ENCODE measurements at places on chromosomes 12 and 14.

GRCh38 chr14:31578792-31579501 lies 17.7 kb downstream of the NUBPL start:
- DNase-seq: no peak

DNA sequence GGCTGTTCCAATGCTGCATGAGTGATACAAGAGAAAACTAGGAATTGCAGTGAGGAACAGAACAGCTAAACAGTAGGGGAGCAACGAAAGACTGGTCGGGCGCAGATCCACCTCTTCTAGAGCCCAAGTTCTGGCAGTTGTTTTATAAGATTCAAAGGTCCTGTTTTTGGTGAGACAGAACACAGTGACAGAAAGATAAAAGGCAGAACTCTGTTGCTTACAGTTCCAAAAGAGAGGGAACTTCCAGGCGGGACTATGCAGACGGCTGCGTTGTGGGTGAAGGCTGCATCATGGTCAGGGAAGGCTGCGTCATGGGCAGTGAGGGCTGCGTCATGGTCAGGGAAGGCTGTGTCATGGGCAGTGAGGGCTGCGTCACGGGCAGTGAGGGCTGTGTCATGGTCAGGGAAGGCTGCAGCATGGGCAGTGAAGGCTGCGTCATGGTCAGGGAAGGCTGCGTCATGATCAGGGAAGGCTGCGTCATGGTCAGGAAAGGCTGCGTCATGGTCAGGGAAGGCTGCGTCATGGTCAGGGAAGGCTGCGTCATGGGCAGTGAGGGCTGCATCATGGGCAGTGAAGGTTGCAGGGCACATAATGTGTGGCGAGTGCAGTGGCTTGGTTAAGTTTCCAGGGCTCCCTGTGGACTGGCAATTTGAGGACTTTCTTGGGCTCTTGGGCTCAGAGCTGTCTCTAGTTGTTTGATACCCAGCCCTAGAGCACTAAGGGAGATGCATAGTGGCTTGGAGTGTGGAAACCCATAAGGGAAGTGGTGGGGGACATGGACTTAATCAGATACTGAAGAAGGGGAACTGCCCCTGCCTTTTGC lies 619.9 kb downstream of the AACS start:
- DNase-seq: no peak

DNA sequence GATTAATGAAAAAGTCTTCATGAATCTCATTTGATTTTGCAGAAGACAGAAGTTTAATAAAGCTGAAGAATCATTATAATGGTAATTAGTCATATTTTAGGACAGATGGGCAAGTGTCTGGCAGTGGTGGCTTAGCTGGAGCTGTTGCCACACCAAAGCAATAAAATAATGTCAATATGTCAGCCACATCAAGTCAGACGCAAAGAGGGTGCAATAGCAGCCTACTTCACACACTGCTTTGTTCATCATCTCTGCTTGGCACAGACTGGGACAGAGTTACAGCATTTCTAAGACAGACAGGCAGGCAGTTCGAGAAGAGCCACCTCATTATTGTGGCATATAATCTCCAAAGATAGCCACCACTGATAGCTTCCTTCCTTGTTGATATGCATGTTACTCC lies 16.9 kb upstream of the KRR1 start:
- peak; percentile 66 for DNase-seq

DNA sequence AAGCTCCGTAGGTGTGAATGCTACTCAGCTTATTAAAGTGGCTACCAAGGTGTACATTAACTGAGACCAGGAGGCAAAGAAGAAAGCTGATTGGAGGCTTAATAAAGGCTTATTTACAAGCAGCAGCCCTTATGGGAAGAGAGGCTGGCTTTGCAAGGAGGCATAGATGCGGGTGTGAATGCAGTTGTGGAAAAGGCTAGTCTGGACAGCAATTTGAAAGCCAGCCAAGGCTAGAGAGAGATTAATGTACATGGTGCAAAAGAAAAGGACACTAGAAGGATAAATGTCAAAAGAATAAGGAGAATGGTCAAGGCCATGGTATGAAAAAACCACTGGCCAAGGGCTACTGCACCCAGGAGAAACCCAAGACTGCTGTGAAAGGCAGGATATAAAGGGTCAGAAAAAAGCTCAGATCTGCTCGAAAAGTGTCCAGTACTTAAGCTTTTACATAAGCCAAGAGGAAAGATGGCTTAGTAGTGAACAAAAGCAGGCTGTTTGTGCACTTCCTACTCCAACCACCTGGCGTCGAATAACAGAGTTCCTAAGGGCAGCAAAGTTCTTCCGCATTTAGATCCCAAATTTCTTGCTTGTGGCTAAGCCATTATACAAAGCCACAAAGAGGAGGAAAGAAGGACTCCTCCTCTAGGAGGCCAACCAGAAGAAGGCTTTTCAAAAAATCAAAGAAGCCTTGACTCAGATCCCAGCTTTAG lies 24.0 kb downstream of the KLRK1 start:
- no peak for DNase-seq

All from NCI-H446 (cell line).